ENCODE measurements at places on chromosomes 6 and 20. TPM values are rescaled to one million over a fixed set of nuclear protein-coding genes. Genes with fewer than 3 reads are reported as not detected.

The NR2E1 gene
- not detected for total RNA-seq

The TPX2 gene
- 74.3 TPM for total RNA-seq

The MOCS1 gene
- total RNA-seq: 4.4 TPM

The RAMACL gene
- total RNA-seq: 3.8 TPM

The CFAP61 gene
- total RNA-seq: 0.67 TPM

The GPX6 gene
- total RNA-seq: not detected

The GRIK2 gene
- total RNA-seq: 2.8 TPM

The TMEM14C gene
- 90.0 TPM for total RNA-seq

The PIGU gene
- total RNA-seq: 15.2 TPM

The PAX1 gene
- not detected for total RNA-seq

The CFB gene
- 1.7 TPM for total RNA-seq

The MYL9 gene
- total RNA-seq: 29.4 TPM

The PBOV1 gene
- total RNA-seq: not detected

The RBM39 gene
- 188 TPM for total RNA-seq

The ZBTB46 gene
- total RNA-seq: 1.5 TPM

The APMAP gene
- 104 TPM for total RNA-seq

The PNLDC1 gene
- total RNA-seq: not detected

The MYH7B gene
- under 0.01 TPM for total RNA-seq

The KCNQ2 gene
- total RNA-seq: not detected

The POU5F1 gene
- total RNA-seq: 1.0 TPM

The LYRM2 gene
- total RNA-seq: 34.1 TPM

The FOXP4 gene
- total RNA-seq: 5.0 TPM

The NTSR1 gene
- total RNA-seq: not detected

The TREM1 gene
- total RNA-seq: 1.2 TPM

The SLA2 gene
- not detected for total RNA-seq

The NQO2 gene
- total RNA-seq: 17.0 TPM

The ZNF341 gene
- 1.0 TPM for total RNA-seq

The ULBP3 gene
- total RNA-seq: 28.5 TPM

The LINC00237 gene
- not detected for total RNA-seq

The AGER gene
- total RNA-seq: 6.1 TPM

The PHACTR1 gene
- not detected for total RNA-seq

The TSBP1 gene
- total RNA-seq: not detected

The C20orf202 gene
- not detected for total RNA-seq

The CNBD2 gene
- 2.4 TPM for total RNA-seq

The ADTRP gene
- total RNA-seq: 74.0 TPM

The GATA5 gene
- total RNA-seq: not detected

The ANKEF1 gene
- 4.8 TPM for total RNA-seq

The MPC1 gene
- 24.8 TPM for total RNA-seq

The SYS1 gene
- 18.8 TPM for total RNA-seq

The RCAN2 gene
- not detected for total RNA-seq

The IL17A gene
- total RNA-seq: not detected

The OR2H1 gene
- total RNA-seq: not detected

The RAD21L1 gene
- not detected for total RNA-seq

The CGA gene
- total RNA-seq: not detected

Data from mammary epithelial cell (primary cell).